NCI-H1436 treated with DMSO at 0.1 percent for 48 hours (cell line): ENCODE measurements at places on chromosomes 11 and 22.

GRCh38 chr11:12087075-12088004, 23.1 kb upstream of the MICAL2 start:
- DNase-seq: no peak

DNA sequence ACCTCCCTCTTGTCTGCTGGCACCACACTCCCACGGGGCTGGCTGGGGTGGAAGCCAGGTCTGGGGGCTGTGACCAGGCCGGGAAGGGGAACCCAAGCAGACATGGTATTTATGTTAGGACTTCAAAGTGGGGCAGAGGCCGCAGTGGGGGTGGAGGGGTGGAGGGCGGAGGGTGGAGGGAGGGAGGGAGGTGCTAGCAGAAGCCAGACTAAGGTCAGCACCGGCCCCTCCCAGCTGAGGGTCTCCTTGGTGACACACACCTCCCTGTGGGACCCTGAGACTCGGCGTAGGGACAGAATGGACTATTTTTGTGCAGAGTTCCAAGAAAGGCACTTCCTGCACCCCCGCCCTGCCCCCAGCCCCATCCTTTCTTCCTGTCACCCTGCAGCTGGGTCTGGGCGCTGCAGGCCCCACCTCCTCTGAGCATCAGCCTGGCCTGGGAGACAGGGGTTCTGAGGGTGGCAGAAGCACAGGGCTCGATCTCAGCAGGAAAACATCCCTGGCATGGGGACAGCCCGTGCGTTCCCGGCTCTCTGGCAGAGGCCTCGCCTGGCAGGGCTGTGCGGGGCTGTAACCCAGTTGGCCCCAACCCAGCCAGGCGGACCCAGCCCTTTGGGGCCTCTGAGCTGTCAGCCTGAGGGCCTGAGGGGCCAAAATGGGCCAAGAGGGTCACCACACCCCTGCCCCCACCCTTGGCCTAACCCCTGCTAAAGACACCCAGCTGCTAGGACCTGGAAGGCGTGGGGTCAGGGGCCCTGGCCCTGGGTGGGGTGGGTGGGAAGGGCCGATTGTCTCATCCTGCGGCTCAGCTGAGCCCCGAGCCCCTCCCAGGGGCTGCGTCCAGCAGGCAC, 9.6 kb upstream of the CD248 start:
- no peak for DNase-seq

- DNase-seq: no peak
Measured at GRCh38 chr11:121163658-121164308, 62.7 kb downstream of the TECTA start.

GRCh38 chr11:72784662-72785061, 9.2 kb downstream of the STARD10 start:
- DNase-seq: no peak

DNA sequence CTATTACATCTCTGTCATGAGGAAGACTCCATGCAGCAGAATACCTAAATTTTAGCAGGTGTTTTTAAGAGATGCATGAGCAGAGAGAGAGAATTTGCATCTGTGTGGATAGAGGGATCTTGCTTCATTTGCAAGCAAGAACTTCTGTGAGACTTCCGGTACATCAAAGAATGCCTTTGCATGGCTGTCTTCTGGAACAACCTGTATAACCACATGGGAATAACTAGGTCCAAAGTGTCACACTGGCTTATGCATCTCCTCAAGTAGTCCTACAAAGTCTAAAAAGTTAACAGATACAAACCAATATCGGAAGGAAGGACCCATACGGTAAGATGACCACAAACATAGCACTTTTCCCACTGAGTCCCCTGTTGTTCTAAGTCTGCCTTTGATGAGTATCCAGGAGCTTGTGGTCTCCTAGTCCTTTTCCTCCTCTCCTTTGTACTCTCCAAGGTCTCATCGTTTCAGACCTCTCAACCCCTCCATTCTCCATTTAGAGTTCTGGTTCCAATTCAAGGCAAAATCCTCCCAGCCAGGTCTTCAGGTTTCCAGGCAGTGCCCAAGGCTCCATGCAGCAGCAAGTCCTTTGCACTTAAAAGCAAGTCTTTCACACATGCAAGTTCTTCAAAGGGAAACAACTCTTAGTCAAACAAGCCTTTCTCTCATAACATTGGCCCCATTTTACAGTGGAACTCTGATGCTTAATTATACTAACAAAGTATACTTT, 581.7 kb upstream of the ARHGAP42 start:
- no peak for DNase-seq

DNA sequence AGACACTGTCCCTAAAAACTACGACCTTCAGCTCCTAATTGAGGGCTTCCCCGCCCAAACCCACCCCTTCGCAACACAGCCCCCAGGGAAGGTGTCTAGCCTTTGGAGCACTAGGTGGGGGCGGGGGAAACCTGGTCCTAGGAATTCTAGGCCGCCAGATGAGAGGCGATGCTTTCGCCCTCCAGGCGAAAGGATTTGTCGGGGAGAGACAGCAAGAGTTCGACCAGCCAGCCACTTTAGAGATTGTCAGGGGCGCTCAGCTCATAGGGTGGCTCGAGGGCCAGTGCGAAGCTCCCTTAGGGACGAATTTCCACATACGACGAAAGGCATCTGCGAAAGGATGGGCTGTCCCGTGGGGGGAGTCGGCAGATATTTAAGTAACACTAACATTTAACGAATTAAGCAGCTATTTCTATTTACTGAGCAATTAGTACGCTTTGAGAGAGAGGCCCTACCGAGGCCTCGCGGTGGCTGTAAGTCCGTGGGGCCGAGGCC, 5.3 kb downstream of the CD248 start:
- no peak for DNase-seq

- no peak for DNase-seq
Measured at GRCh38 chr11:113685654-113686359, 20.3 kb downstream of the TMPRSS5 start.

DNA sequence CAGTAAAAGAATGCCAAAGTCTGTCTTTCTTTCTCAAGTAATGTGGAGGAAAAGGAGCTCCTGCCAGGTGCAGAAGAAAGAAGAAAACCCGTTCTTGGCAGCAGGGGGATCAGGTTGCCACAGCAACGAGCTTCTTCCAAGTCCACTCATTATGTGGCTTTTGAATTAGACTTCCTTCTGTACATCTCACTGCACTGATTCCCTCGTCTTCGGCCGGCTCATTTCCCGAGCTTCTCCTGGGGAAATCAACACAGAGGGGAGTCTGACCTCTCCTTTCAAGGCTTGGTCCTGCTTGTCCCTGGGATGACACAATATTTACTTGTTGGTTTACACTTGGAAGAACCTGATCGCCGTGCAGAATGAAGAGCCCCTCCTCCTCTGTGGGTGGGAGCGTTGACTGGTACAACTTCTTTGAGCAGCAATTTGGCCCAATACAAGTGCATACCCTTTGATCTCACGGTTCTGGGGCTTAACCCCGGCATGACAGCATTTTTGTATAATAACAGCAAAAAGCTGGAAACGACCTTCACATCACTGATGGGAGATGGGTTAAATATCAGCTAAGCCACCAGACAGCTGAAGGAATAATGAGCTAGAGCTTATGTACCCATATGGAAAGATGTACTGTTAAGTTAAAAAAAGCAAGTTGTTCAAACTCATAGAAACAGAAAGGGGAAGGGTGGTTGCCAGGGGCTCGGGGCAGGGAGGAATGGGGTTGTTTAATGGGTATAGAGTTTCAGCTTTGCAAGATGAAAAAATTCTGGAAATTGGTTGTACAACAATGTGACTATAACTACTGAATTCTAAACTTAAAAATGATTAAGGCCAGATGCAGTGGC, 35.4 kb downstream of the MCHR1 start:
- DNase-seq: no peak

DNA sequence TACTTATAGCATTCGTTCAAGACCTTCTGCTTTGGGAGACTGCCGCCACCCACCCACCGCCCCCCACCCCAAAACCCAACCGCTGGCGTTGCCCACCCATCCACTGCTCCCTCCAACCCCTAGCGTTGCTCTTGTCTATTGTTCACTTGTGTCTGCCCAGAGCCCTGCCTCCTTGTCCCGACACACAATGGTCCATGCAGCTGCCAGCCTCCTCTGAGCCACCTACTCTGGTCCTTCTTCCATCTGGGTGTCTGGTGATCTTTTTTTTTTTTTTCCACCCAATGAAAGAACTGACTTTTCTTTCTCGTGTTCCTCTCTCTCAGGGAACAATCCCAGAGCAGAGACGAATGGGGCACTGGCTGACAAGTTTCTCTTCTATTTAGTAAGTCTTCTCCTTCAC, 256.0 kb upstream of the SESN3 start:
- DNase-seq: no peak
